ENCODE measurements at places on chromosomes 11 and 22. TPM values are rescaled to one million over a fixed set of nuclear protein-coding genes. Genes with fewer than 3 reads are reported as not detected.

DNA sequence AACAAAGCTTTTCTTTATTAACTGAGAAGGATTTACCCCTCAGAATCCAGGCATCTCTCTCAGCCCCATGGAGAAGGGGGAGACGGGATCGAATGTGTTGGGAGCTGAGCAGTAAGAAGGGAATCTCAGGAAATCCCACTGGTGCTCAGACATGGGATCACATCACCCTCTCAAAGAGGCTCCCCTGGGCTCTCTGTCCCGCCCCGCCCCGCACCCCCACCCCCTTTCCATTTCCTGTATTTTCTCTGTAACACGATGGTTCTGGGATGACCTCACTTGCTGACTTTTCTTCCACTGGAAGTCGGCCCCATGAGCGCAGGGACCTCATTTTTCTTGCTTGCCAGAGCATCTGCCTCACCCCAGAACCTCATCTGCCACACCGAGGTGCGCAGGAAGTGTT lies 100.0 kb downstream of the RPS6KA4 start:
- DNase-seq = no peak

DNA sequence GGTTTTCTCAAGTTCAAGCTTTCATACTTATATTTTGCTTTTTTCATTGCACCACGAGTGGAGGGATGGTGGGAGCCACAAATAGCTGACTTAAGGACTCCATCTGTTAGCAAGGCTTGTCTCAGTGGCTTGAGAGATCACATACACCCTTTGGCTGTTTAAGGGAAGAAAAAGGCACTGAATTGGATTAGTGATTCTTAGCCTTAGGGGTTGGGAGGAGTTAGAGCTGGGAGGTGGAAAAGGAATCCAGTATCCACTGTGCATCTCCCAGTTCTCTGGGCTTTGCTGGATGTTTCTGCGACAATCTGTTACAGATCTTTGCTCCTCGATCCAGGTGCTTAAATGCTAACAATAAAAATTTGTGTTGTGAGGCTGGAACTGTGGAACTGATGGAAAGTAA lies 593.6 kb downstream of the CNTN5 start:
- no peak for DNase-seq

GRCh38 chr11:66326261-66327111 lies 9.6 kb upstream of the CD248 start:
- DNase-seq = no peak

Gene PHLDB1
- total RNA-seq = 29.8 TPM

- no peak for DNase-seq
Measured at GRCh38 chr22:27866135-27867084, 52.6 kb downstream of the PITPNB start.

DNA sequence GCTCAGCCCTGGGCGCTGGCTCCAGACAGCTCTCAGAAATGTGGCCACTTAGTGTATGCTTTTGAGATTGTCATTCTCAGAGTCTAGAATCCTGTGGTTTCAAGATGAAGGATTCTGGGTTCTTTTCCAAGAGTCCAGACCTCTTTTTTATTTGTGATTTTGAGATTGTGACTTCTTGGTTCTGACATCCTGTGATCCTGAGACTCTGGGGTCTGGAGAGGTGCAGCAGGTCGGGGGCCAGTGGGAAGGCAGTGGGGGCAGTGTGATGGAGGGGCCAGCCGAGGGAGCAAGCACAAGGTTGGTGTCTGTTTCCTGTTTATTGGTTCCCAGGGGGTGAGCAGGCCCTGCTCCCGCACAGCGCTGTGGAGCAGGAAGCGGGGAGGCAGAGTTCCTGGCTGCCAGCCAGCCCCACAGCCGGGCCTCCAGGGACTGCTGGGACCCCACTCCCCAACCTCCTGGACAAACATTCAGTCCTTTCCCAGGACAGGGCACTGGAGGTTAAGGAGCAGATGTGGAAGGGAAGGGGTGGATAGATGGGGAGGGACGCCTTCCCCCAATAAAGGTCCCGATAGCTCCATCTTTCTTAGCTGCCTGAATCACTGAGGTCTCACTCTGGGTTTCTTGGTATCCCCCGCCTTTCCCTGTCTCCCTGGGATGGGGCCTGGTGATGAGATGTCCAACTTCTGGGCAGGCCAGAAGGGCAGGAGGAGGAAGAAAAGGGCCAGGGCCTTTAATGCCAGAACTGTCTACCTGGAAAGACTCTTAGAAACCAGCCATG lies 13.7 kb downstream of the ARHGEF17 start:
- no peak for DNase-seq

Gene VWCE
- 0.42 TPM for total RNA-seq

DNA sequence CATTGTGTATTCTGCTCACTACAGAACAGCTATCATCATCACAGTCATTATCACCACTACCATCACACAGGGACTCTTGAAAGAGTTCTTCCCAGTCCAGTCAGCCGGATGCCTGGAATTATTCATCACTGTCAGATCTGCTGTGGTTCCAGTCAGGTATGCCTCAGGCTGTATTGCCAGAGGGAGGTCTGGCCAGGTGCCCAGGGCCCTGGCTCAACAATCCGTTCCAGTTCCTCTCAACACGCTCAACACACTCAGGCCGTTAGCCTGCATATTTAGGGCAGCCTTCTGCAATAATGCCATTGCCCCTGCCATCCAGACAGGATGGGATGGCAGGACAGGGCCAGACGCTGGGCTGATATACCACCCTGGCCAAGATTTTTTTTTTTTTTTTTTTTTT lies 28.6 kb upstream of the RASL10A start:
- DNase-seq = no peak
